ENCODE measurements at places on chromosomes 16 and 17.

GRCh38 chr16:77652399-77652798 is 69.9 kb upstream of the NUDT7 start:
- DNase-seq = no peak

GRCh38 chr17:36813357-36813756 is 123.9 kb upstream of the LHX1 start:
- no peak for DNase-seq

GRCh38 chr16:14566599-14566998 is 63.5 kb downstream of the PARN start:
- no peak for DNase-seq

- DNase-seq = peak; percentile 81
Measured at GRCh38 chr17:37490022-37490587, 414 bp downstream of the DUSP14 start.

DNA sequence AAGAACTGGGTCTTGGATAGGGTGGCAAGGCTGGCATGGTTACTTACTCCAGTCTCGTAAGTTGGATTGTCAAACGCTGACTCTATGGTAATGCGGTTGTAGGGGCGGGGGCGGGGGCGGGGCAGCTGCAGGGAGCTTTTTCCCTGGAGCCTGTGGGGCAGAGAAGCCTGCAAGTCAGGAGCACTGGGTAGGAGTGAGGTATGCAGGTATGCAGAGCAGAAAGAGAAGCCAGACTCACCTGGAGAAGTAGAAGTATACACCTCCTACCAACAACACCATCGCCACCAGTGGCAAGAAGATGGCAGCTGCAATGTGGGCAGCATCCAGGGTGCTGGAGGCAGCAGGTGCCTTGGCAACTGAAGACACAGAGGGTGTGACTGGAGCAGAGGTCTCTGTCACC is 4.8 kb upstream of the PHF12 start:
- no peak for DNase-seq

GRCh38 chr16:57190136-57190535 is 4.0 kb downstream of the RSPRY1 start:
- no peak for DNase-seq

DNA sequence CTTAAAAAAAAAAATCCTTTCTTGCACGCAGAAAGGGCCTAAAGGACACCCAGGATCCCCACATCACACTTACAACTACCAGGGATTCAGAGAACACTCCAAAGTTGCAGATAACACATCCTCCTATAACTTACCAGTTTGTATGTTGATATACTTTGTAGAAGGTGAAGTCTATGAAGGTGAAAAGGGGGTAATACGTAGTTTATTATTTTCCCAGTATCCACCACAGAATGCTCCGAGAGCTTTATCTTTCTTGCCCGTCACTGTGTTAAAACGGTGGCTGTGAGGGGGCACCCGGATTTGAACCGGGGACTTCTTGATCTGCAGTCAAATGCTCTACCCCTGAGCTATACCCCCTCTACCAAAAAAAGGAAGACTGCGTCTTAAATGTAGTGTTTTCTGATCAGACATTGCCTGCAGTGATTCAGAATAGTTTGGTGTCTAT is 7.9 kb upstream of the RPL23 start:
- no peak for DNase-seq

- DNase-seq = no peak
Measured at GRCh38 chr17:48484850-48485249, 46.0 kb downstream of the HOXB1 start.

GRCh38 chr16:56825826-56826225 is 39.2 kb upstream of the SLC12A3 start:
- DNase-seq = no peak

DNA sequence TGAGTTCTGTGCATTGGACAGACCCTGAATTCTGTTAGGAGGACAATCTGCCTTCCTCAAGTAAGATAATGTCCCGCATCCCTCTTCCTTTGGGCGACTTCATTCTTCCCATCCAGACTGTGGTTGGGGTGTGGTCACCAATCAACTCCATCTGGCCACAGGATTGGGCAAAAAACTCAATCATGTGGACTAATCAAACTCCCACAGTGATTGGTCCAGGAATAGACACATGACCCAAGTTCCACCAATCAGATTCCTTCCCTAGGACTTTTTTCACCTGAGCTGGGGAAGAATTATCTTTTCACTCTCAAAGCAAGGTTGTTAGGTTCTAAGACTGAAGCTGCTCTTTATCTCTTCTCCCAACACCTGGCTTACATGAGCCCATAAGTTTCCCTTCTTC is 13.2 kb upstream of the NKD1 start:
- DNase-seq = no peak

- DNase-seq = peak; percentile 10
Measured at GRCh38 chr17:31061678-31062077, 33.1 kb upstream of the NF1 start.

- peak; percentile 43 for DNase-seq
Measured at GRCh38 chr17:67223924-67224323, 21.1 kb downstream of the HELZ start.

GRCh38 chr16:11299865-11300559 is 18.9 kb upstream of the PRM1 start:
- no peak for DNase-seq

DNA sequence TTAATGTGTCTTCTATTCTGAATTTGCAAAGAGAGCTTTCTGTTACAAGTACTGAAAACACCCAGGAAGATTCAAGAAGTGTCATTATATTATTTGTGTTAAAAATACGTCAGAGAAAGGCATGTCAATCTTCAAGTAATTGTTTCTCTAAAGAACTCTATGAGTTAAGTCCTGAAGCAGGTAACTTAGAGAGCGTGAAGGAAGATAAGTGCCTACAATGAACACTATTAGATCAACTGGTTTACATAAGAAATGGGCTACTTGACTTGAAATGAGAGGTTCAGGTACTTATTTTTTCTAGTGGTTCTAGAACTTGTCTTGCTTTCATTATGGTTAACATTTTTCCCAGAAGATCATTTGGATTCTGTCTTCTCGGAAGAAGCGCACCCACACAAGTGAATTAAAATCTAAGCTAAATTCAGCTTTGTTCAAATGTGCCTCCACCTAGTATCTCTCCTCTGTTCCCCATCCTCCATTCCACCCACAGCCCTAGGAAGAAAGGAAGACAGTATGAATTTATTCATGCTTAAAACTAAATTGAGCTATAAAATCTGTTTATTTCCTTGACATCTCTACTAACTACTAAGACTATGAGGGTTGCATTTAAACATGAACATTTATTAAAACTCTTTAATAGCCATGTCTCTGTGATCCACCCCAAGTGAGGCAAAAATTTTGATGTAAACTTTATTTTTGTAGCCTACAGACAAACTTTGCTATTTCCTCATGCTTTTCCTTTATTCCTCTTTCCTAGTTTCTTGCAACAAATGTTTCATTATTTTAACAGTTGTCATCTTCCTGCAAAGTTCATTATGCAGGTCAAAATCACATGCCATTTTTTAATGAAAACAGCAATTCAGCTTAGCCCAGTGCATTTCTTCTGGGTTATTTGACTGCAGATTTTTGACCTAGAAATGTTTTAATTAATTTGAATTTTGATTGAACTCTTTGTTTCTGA is 206.8 kb downstream of the KCNJ2 start:
- DNase-seq = no peak

DNA sequence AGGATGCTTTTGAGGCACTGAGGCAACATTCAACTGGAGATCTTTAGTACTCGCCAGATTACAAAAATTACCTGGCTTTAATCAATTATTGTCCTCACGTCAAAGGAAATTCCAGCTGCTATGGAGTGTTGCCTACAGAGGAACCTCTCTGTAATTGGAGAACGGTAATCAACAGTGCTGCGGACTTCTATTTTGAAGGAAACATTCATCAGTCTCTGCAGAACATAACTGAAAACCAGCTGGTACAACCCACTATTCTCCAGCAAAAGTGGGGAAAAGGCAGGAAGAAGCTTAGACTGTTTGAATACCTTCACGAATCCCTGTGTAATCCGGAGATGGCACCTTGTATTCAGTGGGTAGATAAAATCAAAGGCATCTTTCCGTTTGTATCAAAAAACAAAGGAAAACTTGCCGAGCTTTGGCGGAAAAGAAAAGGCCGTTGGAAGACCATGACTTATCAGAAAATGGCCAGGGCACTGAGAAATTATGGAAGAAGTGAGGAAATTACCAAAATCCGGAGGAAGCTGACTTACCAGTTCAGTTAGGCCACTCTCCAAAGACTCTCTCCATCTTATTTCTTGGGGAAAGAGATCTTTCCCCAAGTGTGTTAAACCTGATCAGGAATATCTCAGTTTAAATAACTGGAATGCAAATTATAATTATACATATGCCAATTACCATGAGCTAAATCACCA is 3.0 kb downstream of the SLC35G3 start:
- no peak for DNase-seq

DNA sequence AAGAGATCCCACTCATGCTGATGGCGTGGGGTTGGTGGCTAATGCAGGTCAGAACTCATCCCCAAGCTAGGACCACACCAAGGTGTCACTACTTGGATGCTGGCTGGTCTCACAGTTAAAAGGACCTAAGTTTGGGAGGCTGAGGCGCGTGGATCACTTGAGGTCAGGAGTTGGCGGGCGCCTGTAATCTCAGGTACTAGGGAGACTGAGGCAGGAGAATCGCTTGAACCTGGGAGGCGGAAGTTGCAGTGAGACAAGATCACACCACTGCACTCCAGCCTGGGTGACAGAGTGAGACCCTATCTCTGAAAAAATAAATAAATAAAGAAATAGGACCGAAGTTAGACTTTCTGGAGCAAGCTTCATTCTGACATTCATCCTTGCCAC is 6.6 kb upstream of the CDC42EP4 start:
- no peak for DNase-seq

DNA sequence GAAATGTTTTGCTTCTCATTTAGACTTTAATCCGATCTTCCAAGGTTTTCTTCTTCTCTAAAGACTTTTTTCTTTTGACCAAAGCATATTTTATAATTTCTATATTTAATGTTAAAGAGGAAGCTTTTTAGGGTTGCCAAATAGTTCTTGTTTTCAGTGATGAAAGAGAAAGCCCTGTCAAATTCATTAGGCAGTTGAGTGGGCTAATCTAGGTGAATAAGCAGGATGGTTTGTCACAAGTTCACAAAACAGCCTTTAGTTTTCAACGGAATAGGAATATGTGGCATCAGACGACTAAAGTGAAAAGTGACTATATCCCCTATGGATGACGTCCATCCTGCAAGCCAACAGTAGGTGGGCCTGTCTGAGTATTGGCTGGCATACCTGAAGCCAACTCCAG is 118.8 kb downstream of the NLK start:
- DNase-seq = no peak

GRCh38 chr17:28331891-28332420 is 3.3 kb downstream of the IFT20 start:
- DNase-seq = no peak

GRCh38 chr16:31134091-31134571 is 1.4 kb downstream of the PRSS8 start:
- no peak for DNase-seq

DNA sequence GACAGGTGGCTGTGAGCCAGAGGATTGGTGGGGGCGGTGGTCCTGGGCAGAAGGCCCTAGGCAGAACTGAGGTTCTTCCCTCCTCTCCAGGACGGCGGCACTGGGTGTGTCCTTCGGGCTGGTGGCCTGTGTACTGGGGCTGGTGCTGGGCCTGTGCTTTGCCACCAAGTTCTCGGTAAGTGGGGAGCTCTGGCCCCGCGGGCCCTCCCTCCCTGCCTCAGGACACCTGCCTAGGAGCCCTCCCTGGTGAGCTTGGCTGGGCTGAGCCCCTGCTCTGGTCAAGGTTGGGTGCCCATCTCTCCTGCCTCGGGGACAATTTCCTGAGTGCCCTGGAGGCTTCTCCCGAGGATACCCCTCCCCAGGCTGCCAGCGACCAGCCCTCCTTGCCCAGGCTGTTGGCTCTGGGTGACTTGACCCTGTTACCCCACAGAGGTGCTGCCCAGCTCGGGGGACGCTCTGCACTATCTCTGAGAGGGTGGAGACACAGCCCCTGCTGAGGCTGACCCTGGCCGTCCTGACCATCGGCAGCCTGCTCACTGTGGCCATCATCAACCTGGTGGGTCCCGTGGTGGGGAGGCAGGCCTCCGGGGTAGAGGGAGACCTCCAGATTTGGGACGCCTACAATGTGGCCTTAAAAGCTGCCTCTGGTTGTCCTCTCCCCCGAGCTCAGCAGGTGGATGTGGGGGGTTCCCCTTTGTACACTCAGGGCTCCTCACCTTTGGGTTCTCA is 42.0 kb downstream of the ADCY7 start:
- no peak for DNase-seq

GRCh38 chr17:46046957-46047356 is 47.9 kb downstream of the STH start:
- DNase-seq = no peak

GRCh38 chr17:41464682-41465081 is 2.5 kb downstream of the KRT32 start:
- no peak for DNase-seq

GRCh38 chr16:88993166-88993761 is 16.3 kb upstream of the CBFA2T3 start:
- DNase-seq = peak; percentile 68

DNA sequence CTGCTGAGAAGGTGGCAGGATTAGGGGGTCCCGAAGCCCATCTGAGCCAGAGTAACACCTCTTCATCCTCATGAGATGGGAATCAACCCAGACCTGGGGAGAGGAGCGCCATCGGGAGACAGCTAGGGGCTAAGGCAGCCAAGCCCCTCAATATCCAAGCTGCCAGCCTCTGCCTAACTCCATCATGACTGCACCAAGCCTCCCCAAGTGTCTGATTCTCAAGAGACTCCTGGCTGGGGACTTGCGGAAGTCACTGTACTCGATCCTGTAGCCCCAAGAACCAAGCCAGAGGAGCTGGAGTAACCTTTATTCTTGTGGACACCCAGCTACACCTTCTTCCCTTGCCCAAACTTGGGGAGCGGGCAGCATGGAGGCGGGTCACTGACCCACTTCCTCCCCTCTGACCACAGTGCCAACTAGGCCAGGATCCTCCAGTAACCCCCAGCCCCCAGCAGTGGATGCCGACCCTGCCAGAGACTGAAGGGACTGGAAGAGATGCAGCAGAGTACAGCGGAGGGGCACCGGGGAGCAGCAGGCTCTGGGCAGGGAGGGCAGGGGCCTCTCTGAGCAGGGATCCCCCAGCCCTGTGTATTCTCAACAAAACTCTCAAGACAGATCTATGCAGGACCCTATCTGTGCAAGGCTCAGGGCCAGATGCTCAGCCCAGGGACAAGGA is 13.3 kb downstream of the HDAC5 start:
- no peak for DNase-seq

DNA sequence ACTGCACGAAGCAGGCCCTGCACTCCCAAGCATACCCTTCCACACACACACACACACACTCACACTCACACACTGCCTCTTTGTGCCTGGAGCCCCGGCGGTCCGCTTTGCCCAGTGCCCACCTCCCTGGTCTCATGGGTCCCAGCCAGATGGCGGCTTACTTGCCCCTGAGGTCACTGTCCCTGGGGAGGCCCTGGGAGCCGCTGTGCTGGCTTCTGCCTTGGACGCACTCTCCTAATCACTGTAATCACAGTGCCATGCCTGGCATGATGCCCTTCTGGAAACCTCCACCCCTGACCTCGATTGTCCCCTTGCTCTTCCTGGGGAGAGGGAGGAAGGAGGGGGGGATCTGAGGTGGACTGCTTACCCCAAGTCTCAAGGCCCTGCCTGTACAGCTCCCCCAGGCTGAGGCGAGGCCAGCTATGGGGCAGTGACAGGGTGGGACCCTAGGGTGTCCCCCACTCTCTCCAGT is 36.0 kb downstream of the ARHGAP23 start:
- DNase-seq = no peak
